KBM-7 (cell line): ENCODE measurements at places on chromosomes 7 and 10.

DNA sequence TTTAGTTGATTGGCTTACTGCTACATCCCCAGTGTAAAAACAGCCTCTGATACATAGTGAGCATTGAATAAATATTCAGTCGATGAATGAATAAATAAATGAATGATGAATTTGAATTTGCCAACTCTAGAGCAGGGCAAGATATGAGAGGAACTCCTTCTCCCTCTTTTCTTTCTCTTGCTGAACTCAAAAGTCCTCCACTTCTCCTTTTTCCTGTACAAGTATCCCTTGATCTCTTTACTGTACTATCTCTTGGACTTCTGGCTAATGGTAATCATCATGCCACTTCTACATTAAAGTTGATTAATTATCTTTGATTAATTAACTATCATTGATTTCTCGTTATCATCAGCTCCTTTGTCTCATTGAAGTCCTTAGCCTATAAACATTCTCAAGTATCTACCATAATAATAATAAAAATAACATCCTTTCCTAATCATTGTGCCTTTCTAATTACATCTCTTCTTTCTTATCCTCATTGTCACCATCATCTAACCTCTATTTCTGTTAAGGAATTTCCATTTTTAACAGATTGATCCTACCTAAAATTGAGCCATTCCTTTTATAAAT lies 10.6 kb downstream of the CPED1 start:
- no peak for DNase-seq

GRCh38 chr10:97633921-97634320 lies 621 bp upstream of the MORN4 start:
- DNase-seq: no peak

DNA sequence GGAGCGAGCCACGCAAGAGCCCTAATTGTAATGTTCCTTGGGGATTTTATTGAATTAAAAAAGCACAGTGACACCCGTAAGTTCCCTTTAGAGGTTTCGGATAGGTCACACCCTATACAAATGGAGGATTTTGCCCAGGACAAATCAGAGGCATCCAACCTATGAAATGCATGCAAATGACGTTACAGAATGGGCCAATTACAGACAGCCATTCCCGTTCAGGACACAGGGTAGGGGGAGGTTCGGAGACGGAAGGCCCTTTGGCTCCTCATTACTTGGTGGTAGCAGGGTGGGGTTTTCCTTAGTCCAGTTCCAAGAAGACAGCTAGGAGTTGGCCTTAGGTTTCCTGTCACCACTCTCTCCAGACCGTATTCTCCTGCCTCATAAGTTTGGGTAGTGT lies 754.1 kb downstream of the IPMK start:
- DNase-seq: no peak

DNA sequence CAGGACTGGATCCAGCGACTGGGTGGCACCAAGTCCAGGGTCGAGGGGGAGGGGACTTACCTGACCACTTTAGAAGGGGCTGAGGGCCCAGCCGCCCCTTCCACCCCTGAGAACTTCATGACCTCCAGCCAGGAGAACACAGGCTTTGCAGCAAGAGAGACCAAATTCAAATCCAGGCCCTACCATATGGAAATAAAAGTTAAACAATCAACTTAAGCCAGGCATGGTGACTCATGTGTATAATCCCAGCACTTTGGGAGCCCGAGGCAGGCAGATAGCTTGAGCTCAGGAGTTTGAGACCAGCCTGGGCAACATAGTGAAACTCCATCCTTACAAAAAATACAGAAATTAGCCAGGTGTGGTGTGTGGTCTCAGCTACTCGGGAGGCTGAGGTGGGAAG lies 61.9 kb downstream of the COL13A1 start:
- DNase-seq: no peak

DNA sequence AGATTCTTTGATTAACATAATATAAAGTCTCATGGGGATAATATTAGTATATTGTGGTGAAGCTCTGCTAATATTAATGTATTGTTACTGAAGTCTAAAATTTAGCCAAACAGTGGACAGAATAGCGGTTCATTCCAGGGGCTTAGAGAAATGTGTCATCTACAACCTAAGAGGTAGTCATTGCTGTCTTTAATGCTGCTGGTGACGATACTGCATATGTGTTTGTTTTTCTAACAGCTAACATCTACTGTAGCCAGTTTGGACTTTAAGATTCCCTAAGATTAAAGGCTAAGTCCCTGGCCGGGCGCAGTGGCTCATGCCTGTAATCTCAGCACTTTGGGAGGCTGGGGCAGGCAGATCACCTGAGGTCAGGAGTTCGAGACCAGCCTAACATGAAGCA lies 102.0 kb upstream of the SAMD8 start:
- DNase-seq: no peak
